ENCODE measurements at places on chromosomes 13 and 19.
A peak's percentile ranks its signal among the peaks of the same experiment; 100 is the strongest.

DNA sequence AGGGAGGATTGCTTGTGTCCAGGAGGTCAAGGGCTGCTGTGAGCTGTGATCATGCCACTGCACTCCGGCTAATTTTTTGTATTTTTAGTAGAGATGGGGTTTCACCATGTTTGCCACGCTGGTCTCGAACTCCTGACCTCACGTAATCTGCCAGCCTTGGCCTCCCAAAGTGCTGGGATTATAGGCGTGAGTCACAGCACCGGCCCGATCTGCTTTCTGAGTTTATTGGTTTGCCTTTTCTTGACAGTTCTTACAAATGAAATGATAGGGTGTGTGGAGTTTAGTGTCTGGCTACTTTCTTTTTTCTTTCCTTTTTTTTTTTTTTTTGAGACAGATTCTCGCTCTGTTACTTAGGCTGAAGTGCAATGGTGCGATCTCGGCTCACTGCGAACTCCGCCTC is 848 bp downstream of the C19orf44 start:
- no peak for DNase-seq
- peak overlapping the region; percentile 26 for H3K27ac ChIP-seq
- no peaks in the 10 kb centered on the region for H3K36me3 ChIP-seq
- H3K4me1 ChIP-seq: peaks cover 9% of the 10 kb centered on the region

GRCh38 chr13:92459306-92459705 is 767.3 kb upstream of the GPC6 start:
- no peaks in the 10 kb centered on the region for H3K4me1 ChIP-seq
- no peak for DNase-seq
- no peaks in the 10 kb centered on the region for H3K36me3 ChIP-seq

- no peak overlapping the region for H3K27ac ChIP-seq
- H3K4me1 ChIP-seq: no peaks in the 10 kb centered on the region
- no peak overlapping the region for H3K4me3 ChIP-seq
- H3K36me3 ChIP-seq: no peaks in the 10 kb centered on the region
These were observed 569.9 kb downstream of the UQCRFS1 start for GRCh38 chr19:28642787-28643683.

DNA sequence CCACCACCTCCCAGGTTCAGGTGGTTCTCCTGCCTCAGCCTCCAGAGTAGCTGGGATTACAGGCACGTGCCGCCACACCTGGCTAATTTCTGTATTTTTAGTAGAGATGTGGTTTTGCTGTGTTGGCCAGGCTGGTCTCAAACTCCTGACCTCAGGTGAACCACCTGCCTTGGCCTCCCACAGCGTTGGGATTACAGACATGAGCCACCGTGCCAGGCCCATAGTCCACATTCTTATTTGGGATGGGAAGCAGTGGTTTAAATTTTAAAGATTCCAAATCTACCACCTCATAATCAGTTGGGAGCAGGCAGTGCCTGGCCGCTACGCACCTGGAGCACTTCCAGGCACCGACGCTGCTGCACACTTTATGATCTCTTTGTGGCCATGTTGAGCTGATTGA is 160.6 kb upstream of the SOX1 start:
- H3K36me3 ChIP-seq: no peaks in the 10 kb centered on the region
- H3K4me1 ChIP-seq: peaks cover 15% of the 10 kb centered on the region
- H3K27me3 ChIP-seq: peaks cover under 1% of the 10 kb centered on the region

DNA sequence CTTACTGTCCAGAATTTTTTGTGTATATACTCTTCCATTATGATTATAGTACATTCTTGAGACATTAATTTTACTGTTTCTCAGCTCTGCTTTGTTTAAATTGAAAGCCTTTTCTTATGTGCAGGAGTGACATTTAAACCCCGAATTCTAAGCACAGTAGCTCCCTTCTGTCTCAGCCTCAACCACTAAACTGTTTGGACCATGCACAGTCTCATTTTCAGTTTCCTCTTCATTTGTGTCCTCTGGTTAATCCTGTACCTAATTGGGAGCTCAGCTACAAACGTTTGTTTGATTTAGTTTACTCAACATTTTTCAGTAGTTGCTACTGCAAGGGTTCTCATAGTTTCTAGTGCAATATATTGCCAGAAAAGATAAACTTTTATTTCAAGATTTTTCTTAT is 206.3 kb downstream of the SLITRK5 start:
- no peak overlapping the region for H3K27ac ChIP-seq
- no peaks in the 10 kb centered on the region for H3K27me3 ChIP-seq
- no peaks in the 10 kb centered on the region for H3K4me1 ChIP-seq
- DNase-seq: no peak
- no peaks in the 10 kb centered on the region for H3K36me3 ChIP-seq
- H3K4me3 ChIP-seq: no peak overlapping the region

DNA sequence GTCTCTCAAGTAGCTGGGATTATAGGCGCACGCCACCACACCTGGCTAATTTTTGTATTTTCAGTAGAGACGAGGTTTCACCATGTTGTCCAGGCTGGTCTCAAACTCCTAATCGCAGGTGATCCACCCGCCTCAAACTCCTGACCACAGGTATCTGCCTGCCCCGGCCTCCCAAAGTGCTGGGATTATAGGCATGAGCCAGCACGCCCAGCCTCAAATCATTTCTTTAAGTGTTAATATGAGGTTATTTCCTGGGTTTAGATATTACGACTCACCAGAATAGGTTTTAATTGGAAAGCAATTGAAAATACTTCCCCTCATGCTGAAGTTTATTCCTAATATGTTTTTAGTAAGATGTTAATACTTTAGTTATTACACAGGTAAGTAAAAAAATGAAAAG is 144.5 kb downstream of the NUFIP1 start:
- H3K4me3 ChIP-seq: no peak overlapping the region
- no peaks in the 10 kb centered on the region for H3K27me3 ChIP-seq
- no peaks in the 10 kb centered on the region for H3K36me3 ChIP-seq
- H3K4me1 ChIP-seq: no peaks in the 10 kb centered on the region

GRCh38 chr13:98303858-98304257 is 126.8 kb upstream of the RNF113B start:
- no peaks in the 10 kb centered on the region for H3K4me1 ChIP-seq
- H3K27ac ChIP-seq: no peak overlapping the region
- no peaks in the 10 kb centered on the region for H3K36me3 ChIP-seq
- no peaks in the 10 kb centered on the region for H3K27me3 ChIP-seq
- H3K4me3 ChIP-seq: no peak overlapping the region
- no peak for DNase-seq

- DNase-seq: no peak
- no peaks in the 10 kb centered on the region for H3K4me1 ChIP-seq
- H3K36me3 ChIP-seq: no peaks in the 10 kb centered on the region
- H3K27me3 ChIP-seq: no peaks in the 10 kb centered on the region
- H3K27ac ChIP-seq: no peak overlapping the region
These were observed 283.4 kb downstream of the DACH1 start for GRCh38 chr13:71583581-71583980.

GRCh38 chr19:51525651-51526050 is 5.8 kb downstream of the SIGLEC6 start:
- H3K36me3 ChIP-seq: no peaks in the 10 kb centered on the region
- H3K4me1 ChIP-seq: no peaks in the 10 kb centered on the region
- no peak for DNase-seq
- H3K27me3 ChIP-seq: peaks cover 56% of the 10 kb centered on the region
- no peak overlapping the region for H3K27ac ChIP-seq

GRCh38 chr19:16571822-16572331 is 338 bp downstream of the SLC35E1 start:
- peak overlapping the region; percentile 81 for H3K4me3 ChIP-seq
- DNase-seq: no peak
- H3K27me3 ChIP-seq: no peaks in the 10 kb centered on the region
- H3K4me1 ChIP-seq: peaks cover 42% of the 10 kb centered on the region
- H3K36me3 ChIP-seq: peaks cover 18% of the 10 kb centered on the region
- H3K27ac ChIP-seq: peak overlapping the region; percentile 75

GRCh38 chr19:13002166-13002898 is 7.1 kb downstream of the NFIX start:
- DNase-seq: no peak
- H3K36me3 ChIP-seq: no peaks in the 10 kb centered on the region
- no peaks in the 10 kb centered on the region for H3K4me1 ChIP-seq
- H3K27ac ChIP-seq: no peak overlapping the region

DNA sequence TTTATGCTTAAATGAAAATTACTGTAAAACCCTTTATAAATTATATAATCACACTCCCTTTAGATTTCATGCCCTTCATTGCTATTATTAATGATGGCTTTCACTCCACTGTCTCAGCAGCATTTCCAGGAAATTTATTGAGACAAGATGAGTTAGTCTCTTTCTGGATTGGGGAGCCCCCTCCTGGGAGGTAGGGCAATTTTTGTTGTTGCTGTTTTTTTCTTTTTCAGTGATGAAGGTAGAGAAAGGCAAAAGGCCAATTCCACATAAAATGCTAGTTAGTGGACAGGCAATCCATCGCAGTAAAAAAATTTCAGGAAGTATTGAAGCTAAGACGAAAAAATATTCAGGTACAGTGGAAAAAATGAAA is 80.2 kb downstream of the TEX26 start:
- no peak overlapping the region for H3K4me3 ChIP-seq
- H3K27ac ChIP-seq: no peak overlapping the region
- H3K36me3 ChIP-seq: no peaks in the 10 kb centered on the region
- no peak for DNase-seq
- peaks cover 5% of the 10 kb centered on the region for H3K4me1 ChIP-seq

DNA sequence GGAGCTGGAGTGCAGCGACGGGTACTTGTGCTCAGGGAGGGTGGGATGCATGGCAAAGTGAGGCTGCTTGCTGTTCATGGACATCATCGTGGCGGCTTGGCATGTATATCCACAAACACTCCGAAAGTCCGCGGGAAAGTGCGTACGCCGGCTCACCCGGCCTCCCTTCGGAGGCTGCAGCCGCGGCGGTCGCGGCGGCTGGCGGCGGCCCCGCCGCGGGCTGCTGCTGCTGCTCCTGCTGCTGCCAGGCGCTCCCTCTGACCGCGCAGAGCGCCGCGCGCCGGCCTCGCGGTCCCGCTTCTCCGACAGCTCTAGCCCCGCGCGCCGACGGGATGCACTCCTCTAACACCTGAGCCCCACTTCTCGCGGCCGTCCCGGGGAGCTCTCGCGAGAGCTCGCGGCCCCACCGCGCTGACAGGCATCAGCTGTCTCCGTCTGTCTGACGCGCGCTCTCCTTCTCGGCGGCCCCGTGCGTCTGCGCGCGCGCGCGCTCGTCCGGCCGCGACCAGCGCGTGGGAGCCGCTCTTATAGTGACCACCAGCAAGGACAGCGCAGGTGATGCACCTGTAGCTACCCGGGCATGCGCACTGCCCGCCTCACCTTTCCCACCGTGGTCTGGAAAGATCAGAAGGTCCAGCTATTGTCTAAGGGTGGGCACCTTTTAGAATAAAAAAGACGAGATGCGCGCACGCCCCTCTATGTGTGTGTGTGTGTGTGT is at the start of gene POU4F1:
TSS of gene POU4F1 (minus strand) at position 313 of the 718 bp plus-strand sequence. CDS start at position 87, 226 bp downstream.
- no peaks in the 10 kb centered on the region for H3K4me1 ChIP-seq
- H3K4me3 ChIP-seq: no peak within 1 kb of the TSS
- peaks cover 23% of the 10 kb centered on the region for H3K27me3 ChIP-seq
- H3K27ac ChIP-seq: no peak within 1 kb of the TSS

GRCh38 chr19:52943134-52943883 is 19.4 kb downstream of the ZNF816 start:
- peaks cover 5% of the 10 kb centered on the region for H3K4me1 ChIP-seq
- peak overlapping the region; percentile 87 for H3K4me3 ChIP-seq
- no peak for DNase-seq
- no peaks in the 10 kb centered on the region for H3K36me3 ChIP-seq

GRCh38 chr13:91238036-91238435 is 109.5 kb upstream of the MIR17HG start:
- no peaks in the 10 kb centered on the region for H3K36me3 ChIP-seq
- no peak for DNase-seq
- H3K27ac ChIP-seq: no peak overlapping the region
- H3K4me1 ChIP-seq: no peaks in the 10 kb centered on the region
- H3K4me3 ChIP-seq: no peak overlapping the region

- no peaks in the 10 kb centered on the region for H3K36me3 ChIP-seq
- DNase-seq: no peak
- no peak overlapping the region for H3K27ac ChIP-seq
- no peaks in the 10 kb centered on the region for H3K27me3 ChIP-seq
These were observed 201.5 kb upstream of the CSNK1A1L start for GRCh38 chr13:37306778-37307544.

- no peaks in the 10 kb centered on the region for H3K27me3 ChIP-seq
- H3K27ac ChIP-seq: no peak overlapping the region
- peak; percentile 1 for DNase-seq
- no peaks in the 10 kb centered on the region for H3K36me3 ChIP-seq
- no peaks in the 10 kb centered on the region for H3K4me1 ChIP-seq
- no peak overlapping the region for H3K4me3 ChIP-seq
These were observed 783.3 kb upstream of the ATXN8OS start for GRCh38 chr13:69324090-69324886.

DNA sequence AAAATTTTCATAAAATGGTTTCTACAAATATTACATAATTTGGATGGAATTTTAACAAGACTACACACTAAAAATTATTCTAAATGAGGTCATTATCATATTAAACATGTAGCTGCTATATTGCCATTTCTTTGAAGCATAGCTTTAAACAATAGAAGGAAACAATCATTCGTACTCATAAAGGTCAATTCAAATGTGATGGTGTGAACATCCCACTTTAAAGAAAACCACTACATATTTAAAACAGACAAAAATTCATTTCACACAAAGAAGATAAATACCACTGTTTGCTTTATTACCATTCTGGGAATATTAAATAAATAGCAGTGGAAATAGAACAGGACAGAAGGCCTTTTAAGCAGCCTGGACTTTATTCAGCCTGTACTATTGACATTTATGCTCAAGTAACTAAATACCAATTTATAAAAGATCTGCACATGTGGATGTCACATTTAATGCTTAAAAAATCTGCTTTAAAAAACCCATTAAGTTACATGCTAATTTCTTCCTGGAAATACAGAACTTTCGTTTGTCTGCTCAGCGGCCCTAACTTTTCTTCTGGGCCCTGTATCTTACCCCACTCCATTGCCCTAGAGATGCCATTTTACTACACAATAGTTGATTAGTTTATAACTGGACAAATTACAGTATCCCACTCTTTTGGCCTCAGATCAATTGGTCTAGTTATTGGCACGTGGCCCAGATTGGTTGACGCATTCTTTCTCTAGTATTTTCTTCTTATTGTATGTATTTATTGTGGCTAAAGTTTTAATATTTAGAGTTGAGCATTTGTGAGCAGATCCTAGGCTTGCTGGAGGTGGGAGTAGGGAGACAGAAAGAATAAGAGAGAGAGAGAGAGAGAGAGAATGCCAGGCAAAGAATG is 215.1 kb upstream of the SPRY2 start:
- H3K4me1 ChIP-seq: no peaks in the 10 kb centered on the region
- H3K27me3 ChIP-seq: no peaks in the 10 kb centered on the region
- no peak for DNase-seq
- H3K36me3 ChIP-seq: no peaks in the 10 kb centered on the region
- H3K4me3 ChIP-seq: no peak overlapping the region
- H3K27ac ChIP-seq: no peak overlapping the region

- no peaks in the 10 kb centered on the region for H3K27me3 ChIP-seq
- no peaks in the 10 kb centered on the region for H3K4me1 ChIP-seq
- no peak overlapping the region for H3K4me3 ChIP-seq
- DNase-seq: no peak
- peaks cover 2% of the 10 kb centered on the region for H3K36me3 ChIP-seq
These were observed 92.1 kb downstream of the USP12 start for GRCh38 chr13:27079421-27079958.

GRCh38 chr13:48038761-48039160 is 1.2 kb downstream of the NUDT15 start:
- H3K36me3 ChIP-seq: peaks cover 10% of the 10 kb centered on the region
- DNase-seq: no peak
- peaks cover 15% of the 10 kb centered on the region for H3K4me1 ChIP-seq
- no peaks in the 10 kb centered on the region for H3K27me3 ChIP-seq
- peak overlapping the region; percentile 71 for H3K4me3 ChIP-seq
